ENCODE measurements at places on chromosomes 1 and 21. TPM values are rescaled to one million over a fixed set of nuclear protein-coding genes. Genes with fewer than 3 reads are reported as not detected.

Gene LRRC38
- total RNA-seq = not detected

Gene ABCA4
- 1.5 TPM for total RNA-seq

Gene DIO1
- total RNA-seq = 0.28 TPM

Gene CYP4Z1
- total RNA-seq = not detected

Gene ASCL5
- not detected for total RNA-seq

DNA sequence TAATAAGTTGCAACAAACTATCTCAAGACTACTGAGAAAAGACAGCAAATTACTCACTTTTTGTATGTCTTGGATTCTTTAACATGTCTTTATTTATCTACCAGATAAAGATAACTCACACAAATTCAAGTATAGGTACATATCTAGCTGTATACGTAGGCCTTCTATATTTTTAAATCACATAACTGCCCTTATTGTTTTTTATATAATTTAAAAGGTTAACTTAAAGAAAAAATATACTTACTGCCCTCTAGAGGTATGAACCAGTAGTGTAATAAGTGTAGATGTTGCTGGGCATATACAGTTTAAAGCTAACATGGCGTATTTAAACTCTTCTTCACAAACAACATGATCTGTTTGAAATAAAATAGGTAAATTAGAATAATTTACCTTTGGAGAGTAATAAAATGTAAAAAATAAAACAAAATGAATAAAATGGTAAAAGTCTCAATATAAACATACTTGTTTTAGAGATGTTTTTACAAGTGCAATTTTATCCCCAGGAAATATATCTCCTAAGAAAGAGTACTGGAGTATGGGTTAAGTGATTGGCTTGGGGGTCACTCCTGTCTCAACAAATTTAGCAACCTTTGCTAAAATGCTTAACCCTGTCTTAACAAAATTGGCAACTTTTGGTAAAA is 235.2 kb downstream of the KCNT2 start:
- DNase-seq = no peak

- DNase-seq = no peak
These were observed 245.6 kb upstream of the ADAMTS5 start for GRCh38 chr21:27212441-27212840.

DNA sequence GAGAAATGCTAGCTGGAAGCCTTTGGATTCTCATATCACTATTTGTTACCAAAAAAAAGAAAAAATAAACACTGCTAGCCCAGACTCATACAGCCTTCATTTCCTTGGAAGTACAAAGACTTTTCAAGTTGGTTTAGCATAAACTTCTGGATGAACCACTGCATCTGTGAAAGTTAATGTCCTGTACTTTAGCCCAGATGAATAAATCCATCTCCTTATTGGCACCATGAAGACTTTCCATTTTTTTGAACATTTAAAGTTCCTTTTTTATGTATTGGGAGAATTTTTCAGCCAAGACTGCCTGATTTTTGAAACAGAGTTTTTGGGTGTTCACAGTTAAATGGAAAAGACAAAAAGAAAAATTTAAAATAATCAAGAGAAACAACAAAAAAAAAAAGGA is 184.0 kb upstream of the C1orf87 start:
- DNase-seq = no peak

DNA sequence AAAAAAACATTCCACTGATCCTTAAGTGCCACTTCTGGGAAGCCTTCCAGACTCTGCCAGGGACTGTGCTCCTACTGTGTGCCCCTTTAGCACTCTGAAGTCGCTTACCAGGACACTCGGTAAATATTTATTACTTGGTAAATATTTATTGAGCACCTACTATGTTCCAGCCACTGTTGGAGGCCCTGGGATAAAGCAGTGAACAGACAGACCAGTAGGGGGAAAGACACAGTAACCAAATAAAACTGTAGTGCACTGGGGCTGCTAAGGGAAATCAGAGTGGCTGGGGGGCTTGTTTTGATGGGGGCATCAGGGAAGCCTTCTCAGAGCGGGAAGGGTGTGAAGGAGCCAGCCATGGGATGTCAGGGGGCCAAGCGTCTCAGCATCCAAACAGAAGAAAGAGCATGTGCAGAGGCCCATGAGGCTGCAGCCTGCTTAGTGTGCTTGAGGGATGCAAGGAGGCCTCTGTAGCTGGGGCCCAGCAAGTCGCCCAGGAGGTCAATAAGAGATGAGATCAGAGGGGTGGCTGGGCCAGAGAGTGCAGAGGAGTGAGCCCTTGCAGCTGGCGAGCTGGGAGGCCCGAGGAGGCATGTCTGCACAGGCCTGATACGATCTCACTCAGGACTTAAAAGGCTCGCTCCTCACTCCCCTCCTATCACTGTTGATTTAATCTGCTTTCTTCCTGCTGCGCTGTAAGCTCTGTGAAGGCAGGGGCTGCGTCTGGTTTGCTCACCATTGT is 28.6 kb downstream of the KAZN start:
- DNase-seq = no peak

DNA sequence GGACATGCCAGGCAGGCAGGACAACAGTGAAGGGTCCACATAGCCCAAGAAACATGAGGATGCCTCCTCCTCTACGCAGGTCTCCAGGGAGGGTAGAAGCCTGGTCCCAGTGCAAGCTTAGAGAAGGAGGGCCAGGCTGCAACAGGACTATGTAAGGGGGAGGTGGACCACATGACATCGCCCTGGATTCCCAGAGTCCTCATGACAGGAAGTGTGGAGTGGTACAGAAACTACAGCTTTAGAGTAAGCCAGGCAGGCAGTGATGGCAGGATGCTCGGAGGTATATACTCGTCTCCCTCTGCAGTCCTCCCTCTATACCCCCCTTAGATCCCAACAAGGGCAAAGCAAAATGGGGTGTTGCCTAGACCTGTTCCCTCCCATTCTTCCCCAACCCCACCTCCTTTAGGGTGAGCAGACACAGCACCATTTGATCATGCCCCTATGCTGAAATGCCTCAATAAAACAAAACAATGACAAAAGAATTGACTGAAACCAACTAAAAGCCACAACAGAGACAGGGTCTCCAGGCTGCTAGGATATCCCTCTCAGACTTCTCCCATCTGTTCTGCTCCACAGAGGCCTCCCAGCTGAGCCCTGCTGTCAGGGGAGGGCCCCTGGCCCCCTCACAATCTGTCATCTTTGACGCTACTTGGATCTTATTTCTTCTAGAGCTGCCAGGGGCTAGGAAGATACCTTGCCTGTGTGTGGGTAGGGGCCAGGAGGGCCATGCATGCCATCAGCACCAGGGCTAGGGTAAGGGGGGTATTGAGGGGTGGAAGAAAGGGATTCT is 13.1 kb downstream of the FAM78B start:
- DNase-seq = no peak

GRCh38 chr1:9078015-9078751 is 8.7 kb upstream of the SLC2A5 start:
- DNase-seq = no peak

GRCh38 chr1:7360526-7360925 is 410.6 kb upstream of the VAMP3 start:
- DNase-seq = no peak

- no peak for DNase-seq
These were observed 3.4 kb downstream of the TRIM11 start for GRCh38 chr1:228403231-228403631.
